ENCODE measurements at places on chromosomes 12 and 14. TPM values are rescaled to one million over a fixed set of nuclear protein-coding genes. Genes with fewer than 3 reads are reported as not detected.

DNA sequence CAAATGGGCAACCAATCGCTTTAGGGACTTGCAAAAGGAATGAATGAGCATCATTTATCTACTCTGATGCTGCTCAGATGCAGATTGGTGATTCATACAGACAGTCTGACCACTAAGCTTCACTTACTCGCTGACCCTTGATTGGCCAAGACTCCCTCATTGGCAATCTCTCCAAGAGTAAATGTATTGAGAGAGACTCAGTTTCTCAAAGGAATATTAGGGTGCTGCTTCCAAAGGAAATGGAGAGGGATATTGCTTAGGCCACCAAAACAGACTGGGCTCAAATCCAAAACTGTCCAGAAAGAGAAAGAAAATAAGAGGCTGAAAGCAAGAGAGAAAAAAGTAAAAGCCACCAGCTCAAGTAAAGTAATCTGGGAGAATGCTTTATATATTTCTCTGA is 785.2 kb downstream of the GALC start:
- no peak for DNase-seq

- DNase-seq: no peak
Observed at GRCh38 chr12:96483116-96483515, 6.3 kb upstream of the CFAP54 start.

- no peak for DNase-seq
Observed at GRCh38 chr14:50089208-50089607, 27.2 kb downstream of the VCPKMT start.

- DNase-seq: no peak
Observed at GRCh38 chr14:94027566-94028449, 1.7 kb downstream of the OTUB2 start.

- DNase-seq: peak; percentile 75
Observed at GRCh38 chr14:104262515-104263514, 124.4 kb downstream of the KIF26A start.

DNA sequence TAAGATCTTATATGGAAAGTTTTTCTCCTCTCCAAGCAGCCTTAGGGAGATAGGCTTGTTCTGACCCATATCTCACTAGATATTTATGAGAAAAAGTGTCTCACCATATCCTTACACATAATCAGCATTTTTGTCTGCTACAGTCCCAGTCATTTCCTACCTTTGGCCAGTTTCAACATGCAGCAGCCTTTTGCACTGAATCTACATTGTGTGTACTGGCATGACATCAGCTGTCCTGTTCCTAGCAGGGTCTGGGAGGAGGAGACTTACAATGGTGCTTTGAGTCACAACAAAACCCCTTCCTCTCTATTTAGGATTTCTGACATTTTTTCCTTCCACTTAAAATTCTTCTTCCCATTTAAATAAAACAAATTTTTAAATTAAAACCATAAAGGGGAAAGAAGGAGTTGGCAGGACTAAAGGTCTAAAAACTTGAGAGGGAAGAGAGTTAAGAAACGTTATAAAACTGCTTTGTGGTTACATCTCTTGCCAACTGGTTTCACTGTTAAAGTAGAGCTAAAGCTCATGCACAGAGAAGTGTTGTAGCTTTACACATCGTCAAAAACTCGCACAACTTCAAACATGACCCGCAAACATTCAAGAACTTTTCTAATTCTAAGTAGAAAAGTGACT is 53.3 kb upstream of the CERS5 start:
- DNase-seq: no peak

RNASE2 gene
- total RNA-seq: 8.7 TPM
